ENCODE measurements at places on chromosomes 5 and 9.
A peak's percentile ranks its signal among the peaks of the same experiment; 100 is the strongest.

DNA sequence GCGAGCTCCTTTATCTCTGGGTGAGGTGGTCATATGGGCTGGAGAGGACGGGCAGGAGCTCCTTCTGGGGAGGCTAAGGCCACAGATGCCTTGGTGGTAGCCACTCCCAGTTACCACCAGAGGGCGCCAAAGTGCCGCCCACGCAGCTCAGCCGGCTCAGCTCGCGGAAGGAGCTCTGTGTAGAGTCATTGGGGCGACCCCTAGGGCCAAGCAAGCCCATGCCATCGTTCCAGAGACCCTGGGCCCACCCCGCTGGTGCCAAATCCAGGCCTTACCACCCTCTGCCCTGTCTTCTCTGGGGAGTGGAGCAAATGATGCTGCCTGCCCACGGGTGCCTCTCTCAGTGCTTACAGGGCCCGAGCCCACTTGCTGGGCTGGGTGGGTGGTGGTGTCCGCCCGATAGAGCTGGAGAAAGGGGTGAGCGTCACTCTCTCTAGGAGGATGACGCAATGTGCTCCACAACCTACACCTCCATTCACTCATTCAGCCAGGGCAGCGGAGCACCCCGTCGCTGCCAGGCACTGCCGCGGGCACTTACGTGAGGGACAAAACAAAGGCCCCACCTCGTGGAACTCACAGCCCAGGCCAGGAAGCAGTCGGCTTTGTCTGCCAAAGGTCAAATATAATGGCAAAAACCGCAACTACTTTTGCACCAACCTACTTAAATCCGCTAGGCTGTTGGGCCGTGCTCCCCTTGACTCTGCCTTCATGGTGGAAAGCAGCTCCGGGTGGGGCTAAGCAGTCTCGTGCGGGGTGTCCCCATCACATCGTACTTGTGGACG lies 13.8 kb downstream of the TSPAN17 start:
- DNase-seq = peak; percentile 55

GRCh38 chr5:157085930-157086329 lies 22.9 kb downstream of the HAVCR2 start:
- DNase-seq = no peak

DNA sequence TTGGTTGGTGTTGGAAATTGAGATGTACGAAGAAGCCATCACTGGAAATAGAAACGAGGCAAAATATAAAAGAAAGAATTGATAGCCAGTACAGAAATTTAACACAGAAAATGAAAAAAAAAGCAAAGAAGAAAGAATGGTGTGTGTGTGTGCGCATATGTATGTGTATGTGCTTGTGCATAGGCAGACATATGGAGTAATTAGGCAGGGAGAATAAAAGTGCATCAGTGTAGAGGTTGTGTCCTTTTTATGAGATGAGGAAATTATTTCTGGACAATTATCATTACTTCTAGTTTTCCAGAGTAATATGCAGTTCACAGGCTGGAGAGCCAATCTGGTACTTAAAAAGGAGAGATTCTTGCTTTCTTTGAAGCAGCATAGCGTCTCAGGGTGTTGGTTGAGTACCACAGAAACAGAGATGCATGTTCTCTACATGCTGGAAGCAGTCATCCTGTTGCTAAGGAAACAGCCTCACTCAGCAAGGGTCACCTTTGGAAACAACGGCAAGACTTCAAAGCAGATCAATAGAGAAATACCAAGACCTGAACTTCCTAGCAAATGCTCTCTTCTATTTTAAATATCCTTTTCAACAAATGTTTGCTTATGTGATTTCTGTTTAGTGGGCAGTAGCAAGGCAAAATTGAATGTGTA lies 172.7 kb downstream of the TAF11L14 start:
- no peak for DNase-seq

- DNase-seq = no peak
Observed at GRCh38 chr9:93910196-93910595, 45.0 kb downstream of the BARX1 start.

DNA sequence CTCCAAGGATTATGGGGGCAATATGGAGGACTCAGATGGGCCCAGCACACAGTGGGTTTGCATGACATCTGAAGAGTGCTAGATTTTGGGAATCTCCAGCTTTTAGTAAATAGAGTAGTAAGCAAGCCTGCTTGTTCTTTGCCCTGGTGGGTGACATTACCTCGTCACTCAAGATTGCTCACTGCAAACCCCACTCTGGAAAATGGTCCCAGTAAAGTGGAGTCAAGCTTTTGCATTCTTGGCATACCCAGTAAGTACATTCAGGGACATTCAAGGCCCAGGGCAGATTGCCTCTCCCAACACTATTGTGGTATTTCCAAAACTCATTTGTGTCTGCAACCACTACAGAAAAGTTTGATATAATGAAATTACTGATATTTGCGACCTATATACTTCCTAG lies 118.5 kb downstream of the INVS start:
- no peak for DNase-seq

DNA sequence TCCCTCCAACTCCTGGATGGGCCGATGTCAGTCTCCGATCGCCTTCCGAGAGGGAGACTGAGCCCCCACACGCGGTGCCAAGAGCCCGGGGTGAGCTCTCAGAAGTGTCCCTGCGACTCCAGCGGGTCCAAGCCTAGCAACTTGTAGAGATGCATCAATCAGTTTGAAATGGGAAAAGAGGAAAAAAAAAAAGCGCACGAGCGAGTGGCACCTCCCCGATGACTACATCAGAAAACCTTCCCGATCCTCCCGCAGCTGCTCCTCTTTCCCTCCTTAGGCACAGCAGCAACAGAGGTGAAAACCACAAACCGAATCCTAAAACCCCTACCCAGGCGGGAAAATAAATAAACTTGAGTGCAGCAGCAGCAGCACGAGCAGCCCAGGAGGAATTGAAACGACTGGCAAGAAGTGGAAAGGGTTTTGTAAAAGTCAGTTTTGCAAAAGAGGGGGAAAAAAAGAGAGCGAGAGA lies 1.0 kb upstream of the EFNA5 start:
- DNase-seq = no peak

DNA sequence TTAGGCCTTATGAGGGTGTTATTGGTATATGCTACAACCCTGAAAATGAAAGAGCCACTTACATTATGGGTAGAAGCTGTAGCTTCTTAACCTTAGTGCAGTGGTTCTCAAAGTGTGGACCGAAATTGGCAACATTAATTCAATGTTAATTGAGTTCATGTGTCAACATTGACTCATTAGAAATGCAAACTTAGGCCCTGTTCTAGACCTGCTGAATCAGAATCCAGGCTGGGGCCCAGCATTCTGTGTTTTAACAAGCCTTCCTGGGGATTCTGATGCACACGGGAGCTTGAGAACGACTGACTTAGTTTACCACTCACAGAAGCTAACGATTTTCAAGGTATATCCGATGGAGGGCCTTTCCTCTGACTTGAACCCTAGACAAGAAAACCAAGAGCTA lies 7.3 kb downstream of the VLDLR start:
- DNase-seq = no peak

DNA sequence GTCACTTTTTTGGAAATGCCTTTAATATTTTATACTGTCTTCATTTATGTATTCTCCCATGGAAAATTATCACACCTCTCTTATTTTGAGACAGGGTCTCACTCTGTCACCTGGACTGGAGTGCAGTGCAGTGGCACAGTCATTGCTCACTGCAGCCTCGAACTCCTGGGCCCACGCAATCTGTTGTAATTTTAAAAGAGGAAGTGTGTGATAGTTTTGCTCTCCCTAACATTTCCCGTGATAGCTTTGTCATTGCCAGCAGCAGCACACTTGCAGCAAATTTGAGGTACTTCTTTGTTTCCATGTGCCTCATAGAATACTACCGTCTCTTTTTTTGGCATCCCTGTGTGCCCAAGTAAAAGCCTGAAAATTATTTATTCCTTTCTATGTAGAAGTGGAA lies 103.5 kb downstream of the RNF180 start:
- DNase-seq = no peak

- no peak for DNase-seq
Observed at GRCh38 chr5:90934091-90934719, 375.6 kb downstream of the ADGRV1 start.

GRCh38 chr5:165607026-165607425 lies 2101.6 kb downstream of the MAT2B start:
- no peak for DNase-seq

DNA sequence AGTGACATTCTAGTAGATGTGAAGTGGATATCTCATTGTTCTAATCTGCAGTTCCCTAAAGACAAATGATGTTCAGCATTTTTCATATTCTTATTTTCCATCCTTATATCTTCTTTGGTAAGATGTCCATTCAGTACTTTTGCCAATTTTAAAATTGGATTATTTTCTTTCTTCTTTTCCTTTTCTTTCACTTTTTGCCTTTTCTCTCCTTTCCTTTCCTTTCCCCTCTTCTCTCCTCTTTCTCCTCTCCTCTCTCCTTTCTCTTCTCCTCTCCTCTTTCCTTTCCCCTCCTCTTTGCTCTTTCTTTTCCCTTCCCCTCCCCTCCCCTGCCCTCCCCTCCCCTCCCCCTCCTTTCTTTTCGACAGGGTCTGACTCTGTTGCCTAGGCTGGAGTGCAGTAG lies 10.1 kb downstream of the ZFYVE16 start:
- no peak for DNase-seq

- DNase-seq = no peak
Observed at GRCh38 chr5:177531209-177531940, 14.6 kb upstream of the DDX41 start.

GRCh38 chr5:133478199-133478985 lies 133.9 kb downstream of the FSTL4 start:
- no peak for DNase-seq
